Hepatocyte (in vitro differentiated cells): ENCODE measurements at places on chromosomes 1 and 21.

DNA sequence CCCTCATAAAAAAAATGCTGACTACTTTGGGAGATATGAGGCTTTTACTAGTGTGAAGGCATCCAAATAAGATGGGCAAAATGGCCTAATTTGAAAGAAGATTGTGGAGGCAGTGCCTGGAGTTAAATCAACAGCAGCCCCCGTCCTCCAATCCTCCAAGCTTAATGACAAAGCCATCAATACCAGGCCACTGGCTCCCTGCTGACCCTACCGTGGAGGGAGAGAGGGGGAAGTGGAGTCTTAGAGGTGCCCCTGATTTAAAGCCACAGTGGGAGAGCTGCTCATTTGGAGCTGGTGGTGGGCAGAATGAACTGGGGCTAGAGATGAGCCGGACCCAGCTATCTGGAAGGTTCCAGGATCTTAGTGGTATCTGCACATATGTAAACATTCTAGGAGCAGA is 24.3 kb upstream of the KNCN start:
- no peak for DNase-seq
- H3K4me3 ChIP-seq: no peak overlapping the region
- no peaks in the 10 kb centered on the region for H3K4me1 ChIP-seq
- H3K27ac ChIP-seq: no peak overlapping the region
- no peaks in the 10 kb centered on the region for H3K27me3 ChIP-seq
- H3K36me3 ChIP-seq: no peaks in the 10 kb centered on the region

GRCh38 chr1:147565189-147565980 is 24.1 kb downstream of the BCL9 start:
- no peak overlapping the region for H3K4me3 ChIP-seq
- no peak for DNase-seq
- H3K36me3 ChIP-seq: no peaks in the 10 kb centered on the region
- H3K4me1 ChIP-seq: no peaks in the 10 kb centered on the region
- no peaks in the 10 kb centered on the region for H3K27me3 ChIP-seq

DNA sequence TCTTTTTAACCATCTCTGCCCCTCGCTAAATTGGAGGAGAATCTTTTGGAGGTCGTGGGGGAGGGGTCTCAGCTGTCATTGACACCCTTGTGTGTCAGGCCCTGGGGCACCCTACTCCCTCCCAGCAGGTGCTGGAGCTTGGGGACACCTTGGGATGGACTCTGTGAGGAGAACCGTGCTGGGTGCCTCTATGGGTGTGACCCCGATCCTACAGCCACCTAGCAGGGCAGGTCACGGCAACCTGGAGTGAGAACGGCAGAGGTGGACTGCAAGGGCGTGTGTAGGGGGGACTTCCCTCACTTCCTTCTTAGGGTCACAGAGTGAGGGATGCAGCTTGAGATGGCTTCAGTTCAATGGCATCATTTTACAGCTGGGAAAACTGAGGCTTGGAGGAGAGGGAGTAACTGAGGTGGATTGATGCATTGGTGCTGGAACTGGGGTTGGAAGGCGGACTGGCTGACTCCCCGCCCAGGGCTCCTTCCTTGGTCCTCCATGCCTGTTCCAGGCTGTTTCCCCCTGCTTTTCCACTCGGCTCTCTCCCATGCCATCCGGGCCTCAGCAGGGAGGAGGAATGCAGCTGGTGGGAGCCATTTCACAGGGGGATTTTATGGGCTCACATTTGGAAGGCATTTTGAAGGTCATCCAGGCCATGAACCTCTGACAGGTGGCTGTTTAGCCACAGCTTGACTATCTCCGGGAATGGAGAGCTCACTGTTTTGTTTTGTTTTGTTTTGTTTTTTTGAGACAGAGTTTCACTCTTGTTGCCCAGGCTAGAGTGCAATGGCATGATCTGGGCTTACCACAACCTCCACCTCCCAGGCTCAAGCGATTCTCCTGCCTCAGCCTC is 18.8 kb upstream of the ARHGEF10L start:
- no peaks in the 10 kb centered on the region for H3K36me3 ChIP-seq
- H3K27me3 ChIP-seq: no peaks in the 10 kb centered on the region
- DNase-seq: no peak
- no peak overlapping the region for H3K27ac ChIP-seq

- peak overlapping the region; percentile 1 for H3K4me3 ChIP-seq
- peaks cover 20% of the 10 kb centered on the region for H3K4me1 ChIP-seq
- H3K36me3 ChIP-seq: no peaks in the 10 kb centered on the region
- peak; percentile 60 for DNase-seq
Measured at GRCh38 chr1:113804421-113805255, 7.6 kb downstream of the RSBN1 start.

DNA sequence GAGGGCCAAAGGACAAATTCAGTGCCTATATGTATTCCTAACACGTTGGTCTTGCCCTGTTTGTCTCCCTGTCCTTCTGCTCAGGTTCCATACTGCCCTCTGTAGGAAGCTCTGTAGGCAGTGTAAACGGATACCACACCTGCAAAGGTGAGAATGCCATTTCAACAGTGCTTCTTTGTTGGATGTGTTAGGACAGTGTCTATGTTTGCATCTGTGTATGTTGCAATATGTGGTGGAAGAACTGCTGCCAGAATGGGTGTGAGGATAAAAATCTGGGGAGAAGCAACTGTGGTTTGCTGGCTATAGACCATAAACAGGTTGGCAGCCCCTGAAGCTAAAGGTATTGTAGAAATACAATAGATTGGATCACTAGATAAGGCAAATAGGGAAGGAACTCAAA is 113.1 kb upstream of the BMP8A start:
- H3K4me3 ChIP-seq: no peak overlapping the region
- H3K27me3 ChIP-seq: no peaks in the 10 kb centered on the region
- no peaks in the 10 kb centered on the region for H3K36me3 ChIP-seq

DNA sequence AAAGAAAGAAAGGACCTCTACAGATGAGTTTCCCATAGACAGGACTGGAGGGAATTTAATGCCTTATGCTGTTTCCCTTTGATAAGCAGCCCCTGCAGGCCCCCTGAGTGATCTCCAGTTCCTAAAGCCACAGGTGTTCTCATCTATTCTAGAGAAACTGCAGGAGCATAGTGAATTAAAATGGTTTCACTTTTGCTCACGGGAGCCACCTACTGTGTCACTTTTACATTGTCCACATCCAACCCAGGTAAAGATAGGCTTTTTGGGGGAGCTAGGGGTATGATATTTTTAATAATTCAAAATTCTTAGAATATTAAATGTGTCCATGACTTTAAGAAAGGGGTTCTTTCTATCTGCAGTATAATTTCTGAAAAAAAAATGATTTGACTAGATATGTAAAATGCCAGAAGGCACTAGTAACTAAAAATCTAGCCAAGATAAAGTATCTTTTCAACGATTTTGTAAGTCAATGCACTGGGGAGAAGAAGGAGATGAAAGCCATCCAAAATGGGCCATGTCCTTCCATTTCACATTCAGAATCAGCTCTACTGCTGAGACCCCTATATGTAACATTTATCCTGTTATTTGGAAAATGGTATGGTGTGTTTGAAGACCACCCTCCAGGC is 267.3 kb upstream of the DUSP10 start:
- H3K36me3 ChIP-seq: no peaks in the 10 kb centered on the region
- no peaks in the 10 kb centered on the region for H3K4me1 ChIP-seq
- DNase-seq: peak; percentile 29
- H3K27me3 ChIP-seq: no peaks in the 10 kb centered on the region

DNA sequence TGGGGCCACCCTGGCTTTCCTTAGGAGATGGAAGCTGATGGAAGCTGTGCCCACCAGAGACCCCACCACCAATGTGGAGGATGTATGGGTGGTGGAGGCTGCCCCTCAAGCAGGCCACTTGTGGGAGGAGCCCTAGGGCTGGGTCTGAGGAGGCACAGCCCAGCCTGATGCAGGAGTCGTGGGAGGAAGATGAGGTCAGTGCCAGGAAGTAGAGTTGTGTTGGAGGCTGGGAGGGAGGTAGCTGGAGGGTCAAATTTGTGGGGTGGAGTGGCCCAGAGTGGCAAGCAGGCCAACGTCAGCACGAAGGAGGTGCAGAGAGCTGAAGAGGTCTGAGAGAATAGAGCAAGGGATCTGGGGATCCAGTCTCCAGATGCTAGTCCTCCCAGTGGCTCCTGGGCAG is 119.0 kb upstream of the USP24 start:
- peaks cover 7% of the 10 kb centered on the region for H3K4me1 ChIP-seq
- no peaks in the 10 kb centered on the region for H3K36me3 ChIP-seq
- H3K27me3 ChIP-seq: no peaks in the 10 kb centered on the region
- H3K27ac ChIP-seq: no peak overlapping the region
- no peak overlapping the region for H3K4me3 ChIP-seq
- no peak for DNase-seq

- H3K4me3 ChIP-seq: no peak overlapping the region
- no peak for DNase-seq
- H3K27me3 ChIP-seq: no peaks in the 10 kb centered on the region
Measured at GRCh38 chr1:116290085-116290705, 82.8 kb upstream of the ATP1A1 start.

DNA sequence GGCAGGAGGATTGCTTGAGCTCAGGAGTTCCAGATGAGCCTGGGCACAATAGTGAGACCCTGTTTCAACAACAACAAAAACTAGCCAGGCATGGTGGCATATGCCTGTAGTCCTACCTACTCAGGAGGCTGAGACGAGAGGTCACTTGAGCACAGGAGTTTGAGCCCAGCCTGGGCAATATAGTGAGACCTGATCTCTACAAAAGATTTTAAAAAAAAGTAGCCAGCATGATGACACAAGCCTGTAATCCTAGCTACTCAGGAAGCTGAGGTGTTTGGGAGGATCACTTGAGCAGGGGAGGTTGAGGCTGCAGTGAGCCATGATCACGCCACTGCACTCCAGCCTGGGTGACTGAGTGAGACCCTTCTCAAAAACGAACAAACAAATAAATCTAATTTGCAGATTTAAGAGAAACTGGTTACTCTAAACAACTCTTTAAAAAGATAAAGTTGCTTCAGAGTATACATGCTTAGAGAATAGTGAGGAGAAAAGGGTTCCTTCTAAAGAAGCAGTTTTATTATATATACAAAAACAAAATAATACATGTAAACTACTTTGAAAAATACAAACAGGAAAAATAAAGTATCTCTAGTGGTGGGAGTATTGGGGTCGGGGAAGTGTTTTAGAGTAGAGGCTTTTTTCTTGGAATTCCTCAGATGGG is 88.4 kb downstream of the ADCY10 start:
- DNase-seq: no peak
- no peak overlapping the region for H3K4me3 ChIP-seq
- H3K36me3 ChIP-seq: no peaks in the 10 kb centered on the region

- H3K27me3 ChIP-seq: no peaks in the 10 kb centered on the region
- H3K27ac ChIP-seq: peak overlapping the region; percentile 45
- H3K4me1 ChIP-seq: peaks cover 18% of the 10 kb centered on the region
- no peak overlapping the region for H3K4me3 ChIP-seq
- peak; percentile 50 for DNase-seq
Measured at GRCh38 chr1:230163205-230163604, 96.2 kb downstream of the GALNT2 start.

GRCh38 chr1:42052072-42052699 is 101.0 kb upstream of the GUCA2B start:
- H3K36me3 ChIP-seq: no peaks in the 10 kb centered on the region
- no peaks in the 10 kb centered on the region for H3K4me1 ChIP-seq
- peaks cover 15% of the 10 kb centered on the region for H3K27me3 ChIP-seq
- DNase-seq: no peak
- no peak overlapping the region for H3K27ac ChIP-seq

GRCh38 chr1:226548256-226549093 is at the start of gene STUM:
Gene STUM (plus strand): TSS chr1:226548764. CDS start chr1:226548905, 141 bp downstream.
- no peak within 1 kb of the TSS for H3K27ac ChIP-seq
- H3K4me3 ChIP-seq: peak within 1 kb of the TSS; percentile 29
- peaks cover 41% of the 10 kb centered on the region for H3K27me3 ChIP-seq
- H3K4me1 ChIP-seq: peaks cover 23% of the 10 kb centered on the region
- DNase-seq: peak; percentile 73
- H3K36me3 ChIP-seq: no peaks in the 10 kb centered on the region

GRCh38 chr1:226589008-226589733 is 40.6 kb downstream of the STUM start:
- H3K4me1 ChIP-seq: no peaks in the 10 kb centered on the region
- peak; percentile 60 for DNase-seq
- peak overlapping the region; percentile 42 for H3K27ac ChIP-seq

- no peaks in the 10 kb centered on the region for H3K4me1 ChIP-seq
- DNase-seq: no peak
- H3K27me3 ChIP-seq: peaks cover 7% of the 10 kb centered on the region
- no peak overlapping the region for H3K4me3 ChIP-seq
- no peak overlapping the region for H3K27ac ChIP-seq
Measured at GRCh38 chr1:114892194-114892918, 37.7 kb downstream of the SYCP1 start.

- peaks cover 6% of the 10 kb centered on the region for H3K36me3 ChIP-seq
- H3K4me3 ChIP-seq: no peak overlapping the region
- no peaks in the 10 kb centered on the region for H3K27me3 ChIP-seq
- no peak for DNase-seq
- H3K4me1 ChIP-seq: peaks cover 10% of the 10 kb centered on the region
- H3K27ac ChIP-seq: no peak overlapping the region
Measured at GRCh38 chr1:151403612-151404011, 4.2 kb downstream of the PSMB4 start.

DNA sequence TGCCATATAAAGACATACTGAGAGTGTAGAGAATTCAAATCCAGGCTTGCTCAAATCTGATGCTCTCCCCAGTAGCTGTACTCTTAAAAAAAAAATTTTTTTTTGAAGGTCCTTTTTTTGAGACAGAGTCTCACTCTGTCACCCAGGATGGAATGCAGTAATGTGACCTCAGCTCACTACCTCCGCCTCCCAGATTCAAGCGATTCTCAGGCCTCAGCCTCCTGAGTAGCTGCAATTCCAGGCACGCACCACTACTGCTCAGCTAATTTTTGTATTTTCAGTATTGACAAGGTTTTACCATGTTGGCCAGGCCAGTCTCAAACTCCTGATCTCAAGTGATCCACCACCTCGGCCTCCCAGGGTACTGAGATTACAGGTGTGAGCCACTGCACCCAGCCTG is 28.7 kb downstream of the STYXL2 start:
- H3K27me3 ChIP-seq: no peaks in the 10 kb centered on the region
- no peak overlapping the region for H3K4me3 ChIP-seq
- no peaks in the 10 kb centered on the region for H3K4me1 ChIP-seq
- no peak overlapping the region for H3K27ac ChIP-seq

GRCh38 chr1:207908107-207908734 is 2.7 kb downstream of the CD34 start:
- no peak for DNase-seq
- H3K4me3 ChIP-seq: no peak overlapping the region
- peaks cover 37% of the 10 kb centered on the region for H3K27me3 ChIP-seq

- H3K4me3 ChIP-seq: peak overlapping the region; percentile 59
- peaks cover 16% of the 10 kb centered on the region for H3K4me1 ChIP-seq
- peak overlapping the region; percentile 90 for H3K27ac ChIP-seq
- H3K36me3 ChIP-seq: no peaks in the 10 kb centered on the region
- no peak for DNase-seq
- no peaks in the 10 kb centered on the region for H3K27me3 ChIP-seq
Measured at GRCh38 chr1:26900815-26901511, 696 bp upstream of the GPATCH3 start.

GRCh38 chr1:230270185-230270558 is 156.0 kb downstream of the PGBD5 start:
- peak overlapping the region; percentile 6 for H3K27ac ChIP-seq
- no peaks in the 10 kb centered on the region for H3K36me3 ChIP-seq
- no peak overlapping the region for H3K4me3 ChIP-seq
- H3K4me1 ChIP-seq: peaks cover 8% of the 10 kb centered on the region
- no peaks in the 10 kb centered on the region for H3K27me3 ChIP-seq

GRCh38 chr1:110308247-110308646 is 30.9 kb upstream of the RBM15 start:
- H3K27me3 ChIP-seq: no peaks in the 10 kb centered on the region
- H3K27ac ChIP-seq: no peak overlapping the region
- H3K36me3 ChIP-seq: no peaks in the 10 kb centered on the region
- DNase-seq: no peak
- no peak overlapping the region for H3K4me3 ChIP-seq
